Globus pallidus (tissue), 1 donor: ENCODE measurements at places on chromosomes 5 and 9.

DNA sequence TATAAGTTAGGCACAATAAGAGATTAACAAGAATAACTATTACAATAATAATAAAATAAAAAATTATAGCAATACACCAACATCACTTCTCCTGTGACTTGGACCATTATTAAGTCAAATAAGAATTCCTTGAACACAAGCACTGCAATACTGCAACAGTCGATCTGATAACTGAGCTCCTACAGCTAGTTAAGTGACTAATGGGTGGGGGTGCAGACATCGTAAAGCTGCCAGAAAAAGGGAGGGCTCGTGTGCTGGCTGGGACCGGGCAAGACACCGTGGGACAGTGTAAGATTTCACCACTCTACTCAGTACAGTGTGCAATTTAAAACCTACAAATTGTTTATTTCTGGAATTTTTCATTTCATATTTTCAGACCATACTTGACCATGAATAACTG lies 78.8 kb downstream of the SNX24 start:
- DNase-seq, result no peak

DNA sequence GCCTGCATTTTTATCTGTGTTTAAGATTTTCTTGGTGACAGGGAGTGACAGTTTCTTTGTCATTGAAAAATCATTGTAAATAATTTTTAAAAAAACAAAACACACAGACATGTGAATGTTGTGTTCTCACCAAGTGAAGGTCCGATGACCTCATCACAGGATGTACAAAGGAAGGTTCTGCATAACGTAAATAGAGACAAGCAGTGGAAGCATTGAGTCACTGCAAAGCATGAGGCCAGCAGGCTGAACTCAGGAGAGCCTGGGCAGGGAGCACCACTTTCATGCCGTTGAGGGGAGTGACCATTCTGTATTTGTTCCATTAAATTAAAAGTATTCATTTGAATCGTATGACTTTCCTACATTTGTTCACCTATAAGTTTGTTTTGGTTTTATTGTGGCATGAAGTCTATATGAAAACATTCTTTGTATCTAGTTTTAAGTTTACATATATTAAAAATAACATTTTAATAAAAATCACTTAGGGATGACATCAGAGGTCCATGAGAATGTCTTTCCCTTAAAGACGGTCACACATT lies 70.4 kb upstream of the TLE1 start:
- DNase-seq, result no peak

DNA sequence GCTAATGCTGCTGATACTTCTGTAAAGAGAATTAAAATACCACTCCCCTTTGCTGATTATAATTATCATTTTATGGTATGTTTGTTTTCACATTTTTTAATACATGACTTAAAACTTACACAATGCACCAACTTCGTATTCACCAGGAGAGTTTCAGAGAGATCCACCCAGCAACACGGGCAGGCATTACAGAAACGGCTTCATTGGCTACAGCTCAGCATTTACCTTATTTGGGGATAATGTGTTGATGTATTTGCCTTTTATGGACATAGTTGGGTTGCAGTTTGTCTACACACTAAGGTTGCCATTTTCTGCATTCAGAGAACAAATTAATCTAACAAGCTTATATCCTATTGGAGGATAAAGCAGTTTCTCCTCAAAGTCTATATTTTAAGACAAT lies 423.6 kb downstream of the PRDM9 start:
- no peak for DNase-seq

- no peak for DNase-seq
These were observed 233.7 kb upstream of the MSX2 start for GRCh38 chr5:174490728-174491127.

GRCh38 chr5:11898-12297 lies 80.1 kb upstream of the PLEKHG4B start:
- DNase-seq, result no peak
